Left renal pelvis (tissue), 4 donors: ENCODE measurements at places on chromosomes 6 and 20.

- DNase-seq = no peak
Measured at GRCh38 chr6:89615882-89616281, 22.7 kb downstream of the LYRM2 start.

- DNase-seq = no peak
Measured at GRCh38 chr6:43454290-43454695, 1.1 kb downstream of the DLK2 start.

DNA sequence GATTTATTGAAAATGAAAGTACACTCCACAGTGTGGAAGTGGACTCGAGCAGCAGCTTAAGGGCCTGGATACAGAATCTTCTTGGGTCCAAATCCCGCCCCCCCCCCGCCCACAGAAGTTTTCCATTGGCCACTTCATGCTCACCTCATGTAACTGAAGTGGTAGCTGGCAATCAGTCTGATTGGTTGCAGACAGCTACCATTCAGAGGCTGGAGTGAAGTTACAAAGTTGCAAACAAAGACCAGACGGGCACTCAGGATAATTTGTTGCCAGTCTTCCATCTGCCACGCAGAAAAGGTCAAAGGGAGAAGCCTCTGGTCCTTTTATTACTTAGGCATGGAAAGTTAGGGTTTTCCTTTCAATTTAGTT is 25.8 kb upstream of the FABP7 start:
- no peak for DNase-seq

DNA sequence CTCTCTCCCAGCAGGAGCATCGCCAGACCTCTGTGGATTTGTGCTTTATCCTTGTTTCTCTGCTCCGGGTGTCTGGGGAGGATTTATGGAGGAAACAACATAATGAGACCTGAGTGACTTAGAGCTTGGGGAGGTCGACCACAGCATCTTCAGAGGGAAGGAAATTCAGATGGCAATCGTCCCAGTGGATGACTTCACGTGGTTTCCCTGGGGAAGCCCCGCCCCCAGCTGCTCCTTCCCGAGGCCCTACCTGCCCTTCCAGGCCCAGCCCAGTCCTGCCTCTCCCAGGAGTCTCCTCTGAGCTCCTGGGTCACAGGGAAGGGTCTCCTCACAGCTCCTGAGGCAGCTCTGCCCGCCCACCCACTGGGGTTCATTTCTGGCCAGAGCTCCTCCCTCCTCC is 430.3 kb upstream of the SULF2 start:
- no peak for DNase-seq

DNA sequence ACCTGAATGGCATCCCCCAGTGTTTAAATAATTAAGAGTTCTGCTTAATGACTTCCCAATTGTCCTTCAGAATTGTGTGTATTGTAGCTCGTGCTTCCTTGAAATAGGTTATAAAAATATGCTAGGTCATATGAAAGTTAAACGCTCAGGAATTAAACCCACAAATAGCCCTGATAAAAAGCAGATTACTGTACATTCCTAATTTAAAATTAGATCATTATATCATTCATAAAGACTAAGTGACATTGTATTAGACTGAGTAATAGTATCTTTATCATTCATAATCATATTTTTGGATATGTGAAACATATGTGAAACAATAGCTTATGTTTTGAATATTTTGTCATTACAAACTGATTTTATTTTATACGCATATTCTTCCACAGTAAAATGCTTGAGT is 1706.7 kb downstream of the HACE1 start:
- no peak for DNase-seq

- no peak for DNase-seq
Measured at GRCh38 chr6:138523347-138524210, 24.3 kb upstream of the NHSL1 start.

DNA sequence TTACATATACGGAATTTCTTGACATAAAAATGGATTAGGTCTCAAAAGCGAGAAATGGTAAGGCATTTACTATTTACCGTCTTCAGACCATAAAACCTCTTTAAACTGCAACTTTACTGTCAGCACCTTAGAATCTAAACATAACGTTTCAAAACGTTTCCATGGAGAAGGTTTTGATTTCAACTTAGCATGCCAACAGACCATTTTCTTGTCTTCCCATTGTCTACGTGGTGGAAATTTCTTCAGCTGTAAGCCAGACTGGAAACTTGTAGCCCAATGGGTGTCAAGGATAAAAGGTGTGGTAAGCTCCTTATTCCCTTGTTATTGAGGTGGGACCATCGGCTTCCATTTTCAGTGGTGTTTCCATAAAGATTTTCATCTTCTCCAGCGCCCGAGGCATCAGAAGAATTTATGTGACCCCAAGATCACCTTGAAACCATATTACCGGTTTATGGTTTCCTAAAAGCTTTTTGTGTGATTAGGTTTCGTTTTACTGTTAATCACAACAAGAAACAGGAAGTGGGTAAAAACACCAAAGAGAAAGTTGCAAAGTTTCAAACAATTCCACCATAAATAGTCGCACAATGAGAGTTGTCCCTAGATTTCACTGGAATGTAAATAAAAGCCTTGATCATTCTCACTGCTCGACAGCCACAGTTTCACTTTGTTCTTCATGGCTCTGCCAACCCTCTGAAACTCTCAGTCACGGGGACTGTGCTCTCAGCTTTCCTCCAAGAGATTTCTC is 63.0 kb upstream of the CD2AP start:
- DNase-seq = no peak

DNA sequence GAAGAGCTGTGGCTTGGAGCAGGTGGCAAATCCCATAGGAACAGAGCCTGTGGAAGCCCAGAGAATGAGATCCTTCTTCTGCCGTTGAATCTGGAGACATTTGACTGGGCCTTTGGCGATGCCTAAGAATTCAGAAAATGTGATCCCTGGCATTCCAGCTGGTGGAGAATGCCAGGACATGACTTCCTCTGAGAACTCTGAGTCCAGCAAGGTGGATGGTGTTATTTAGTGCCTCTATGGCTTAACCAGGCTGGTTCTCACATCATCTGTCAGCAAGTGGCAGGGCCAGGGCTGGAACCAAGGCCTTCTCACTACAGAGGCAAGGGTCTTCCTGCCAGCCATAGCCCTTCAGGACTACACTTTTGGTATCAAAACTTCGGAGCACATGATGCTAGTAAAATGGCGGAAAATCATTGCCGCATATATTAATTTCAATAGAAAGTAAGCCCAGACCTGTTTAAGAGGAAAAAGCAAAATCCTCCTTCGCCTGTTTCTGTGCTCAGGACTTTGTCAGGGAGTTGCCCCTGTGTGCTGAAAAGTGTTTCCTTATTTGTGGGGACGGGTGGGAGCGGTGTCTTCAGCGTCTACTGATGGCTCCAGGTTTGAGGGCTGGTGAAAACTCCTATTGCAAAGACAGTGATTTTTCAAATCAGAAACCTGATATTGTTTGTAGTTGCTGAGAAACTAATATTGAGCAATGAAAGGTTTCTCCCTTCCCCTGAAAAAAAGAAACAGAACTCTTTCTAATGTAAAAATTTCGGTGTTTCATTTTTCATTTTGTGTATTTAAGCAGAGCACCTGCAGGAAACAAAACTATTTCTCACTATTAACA is 23.9 kb downstream of the DUSP22 start:
- DNase-seq = no peak

GRCh38 chr6:144566868-144567615 is 281.9 kb downstream of the UTRN start:
- DNase-seq = no peak

DNA sequence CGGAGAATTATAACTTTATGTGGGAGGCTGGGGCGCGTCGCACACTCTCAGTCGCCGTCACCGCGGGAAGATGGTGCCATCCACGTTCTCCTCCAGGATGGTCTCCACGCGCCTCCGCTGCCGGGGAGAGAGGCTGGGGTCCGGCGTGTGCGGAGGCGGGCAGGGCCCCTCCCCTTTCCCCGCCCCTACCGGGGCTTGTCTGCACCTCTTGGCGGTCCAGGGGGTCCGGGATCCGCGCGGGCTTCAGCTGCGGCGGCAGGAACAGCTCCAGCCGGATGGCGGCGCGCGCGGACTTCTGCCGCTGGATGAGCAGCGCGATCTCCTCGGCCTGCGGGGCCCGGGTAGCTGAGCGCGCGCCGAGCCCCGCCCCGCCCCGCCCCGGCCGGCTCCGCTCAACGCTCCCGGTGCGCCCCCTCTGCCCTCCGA is 807 bp downstream of the LKAAEAR1 start:
- DNase-seq = no peak

- DNase-seq = no peak
Measured at GRCh38 chr6:49782725-49783124, 4.4 kb downstream of the PGK2 start.

DNA sequence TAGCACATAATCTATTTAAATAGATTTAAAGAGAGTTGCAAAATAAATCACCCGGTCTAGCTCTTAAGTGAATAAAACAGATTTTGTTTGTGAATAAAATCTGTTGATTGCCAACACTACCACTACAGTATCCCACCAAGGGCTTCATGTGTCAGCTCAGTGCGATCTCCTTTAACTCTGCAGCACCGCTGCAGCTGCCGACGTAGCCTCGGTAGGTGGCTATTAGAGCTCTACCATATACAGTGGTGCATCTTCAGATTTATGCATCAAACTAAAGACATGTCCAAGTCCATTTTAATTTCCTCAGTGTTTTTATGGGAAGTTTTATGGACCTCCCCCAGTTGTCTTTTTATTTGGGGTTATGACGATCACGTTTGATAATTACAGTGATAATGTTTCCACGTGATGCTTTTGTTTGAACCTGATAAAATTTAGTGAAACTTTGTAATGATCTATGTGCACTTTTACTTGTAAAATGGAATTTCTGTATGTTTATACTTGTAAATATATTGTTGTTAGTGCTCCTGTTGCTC is 26.7 kb downstream of the ECI2 start:
- DNase-seq = no peak

- DNase-seq = no peak
Measured at GRCh38 chr20:39631557-39631956, 669.4 kb downstream of the DHX35 start.

- no peak for DNase-seq
Measured at GRCh38 chr6:140711019-140711613, 1336.7 kb upstream of the CITED2 start.

- DNase-seq = no peak
Measured at GRCh38 chr20:3231116-3231515, 7.9 kb downstream of the SLC4A11 start.

- no peak for DNase-seq
Measured at GRCh38 chr6:167996424-167997199, 859 bp upstream of the KIF25 start.

DNA sequence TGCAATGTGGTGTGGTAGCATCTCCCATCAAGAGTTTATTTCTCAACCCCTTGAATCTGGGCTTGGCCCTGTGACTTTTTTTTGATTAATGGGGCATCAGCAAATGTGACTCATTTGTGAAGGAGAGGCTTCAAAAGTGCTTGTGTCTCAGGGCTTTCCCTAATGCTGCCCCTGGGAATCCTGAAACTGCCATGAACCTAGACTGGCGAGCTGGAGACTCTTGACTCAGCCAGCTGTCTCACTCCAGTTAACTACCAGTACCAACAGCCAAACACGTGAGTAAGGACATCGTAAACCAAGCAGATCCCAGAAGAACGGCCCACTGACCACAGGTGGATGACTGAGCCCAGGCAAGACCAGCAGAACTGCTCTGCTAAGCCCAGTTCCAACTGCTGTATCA is 72.8 kb upstream of the ADTRP start:
- no peak for DNase-seq

DNA sequence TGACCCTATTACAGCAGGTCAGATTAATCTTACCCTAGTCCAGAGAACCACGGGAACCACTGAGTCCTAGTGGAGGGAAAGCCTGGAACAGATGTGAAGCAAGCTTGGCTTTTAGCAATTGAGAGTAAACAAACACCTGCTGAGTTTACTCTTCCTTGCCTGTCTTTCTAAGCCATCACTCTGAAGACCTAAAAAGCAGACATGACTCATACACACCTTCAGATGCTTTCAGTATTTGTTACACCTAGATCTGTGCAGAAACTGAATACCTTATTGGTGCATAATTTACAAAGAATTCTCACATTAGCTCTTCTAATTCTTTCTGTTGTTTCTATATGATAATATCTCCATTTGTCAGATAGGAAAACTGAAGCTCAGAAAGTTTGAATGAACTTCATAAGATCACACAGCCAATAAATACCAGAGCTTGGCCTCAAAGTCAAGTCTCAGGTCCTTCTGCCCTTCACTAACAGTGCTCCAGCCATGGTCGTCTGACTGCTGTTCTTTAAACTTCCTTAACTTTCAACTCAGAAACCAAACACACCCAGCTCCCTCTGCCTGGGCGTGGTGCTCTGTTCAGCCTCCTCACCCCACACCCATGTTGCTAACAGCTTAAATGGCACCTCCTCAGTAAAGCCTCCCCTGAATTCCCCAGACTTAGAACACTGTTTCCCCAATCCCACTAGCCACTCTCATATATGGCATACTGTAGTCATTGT is 8.6 kb upstream of the GABBR1 start:
- no peak for DNase-seq

- DNase-seq = peak; percentile 12
Measured at GRCh38 chr6:13733178-13733887, 21.7 kb upstream of the RANBP9 start.

DNA sequence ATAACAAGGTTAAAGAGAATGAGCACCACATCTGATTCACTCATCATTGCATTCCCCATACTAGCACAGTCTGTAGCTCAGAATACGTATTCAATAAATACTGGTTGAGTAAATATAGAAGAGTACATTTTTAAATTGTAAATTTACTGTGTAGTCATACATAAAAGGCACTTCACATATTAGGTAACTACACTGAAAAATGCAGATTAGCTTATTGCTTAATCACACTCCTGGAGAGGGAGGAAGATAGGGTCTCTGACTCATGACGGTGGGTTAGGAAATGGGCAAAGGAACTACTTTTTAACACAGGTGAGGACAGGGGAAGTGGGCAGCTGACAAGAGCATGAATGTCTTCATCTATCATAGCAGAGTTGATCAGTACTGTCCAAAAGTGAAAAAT is 133.2 kb downstream of the TBC1D32 start:
- DNase-seq = no peak

DNA sequence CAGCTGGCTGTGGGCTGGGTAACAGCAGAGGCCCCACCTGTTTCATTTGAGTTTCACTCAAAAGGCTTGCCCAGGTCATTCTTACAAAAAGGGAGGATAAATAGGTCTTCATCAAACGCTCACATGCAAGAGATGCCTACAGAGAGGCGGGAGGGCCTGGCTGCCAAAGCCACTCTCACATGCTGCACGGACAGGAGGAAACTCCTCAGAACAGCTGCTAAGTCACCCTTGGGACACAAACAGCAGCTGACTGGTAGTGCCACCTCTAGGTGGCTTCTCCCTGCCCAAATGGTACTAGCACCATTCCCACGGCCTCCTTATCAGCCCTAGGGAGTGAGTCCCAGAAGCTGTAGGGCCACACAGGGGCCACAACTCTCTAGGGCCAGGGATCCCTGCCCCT is 23.8 kb downstream of the SLC22A23 start:
- DNase-seq = no peak

GRCh38 chr20:6685181-6685582 is 82.3 kb upstream of the BMP2 start:
- no peak for DNase-seq

GRCh38 chr6:82988930-82989351 is 76.7 kb downstream of the UBE3D start:
- no peak for DNase-seq

DNA sequence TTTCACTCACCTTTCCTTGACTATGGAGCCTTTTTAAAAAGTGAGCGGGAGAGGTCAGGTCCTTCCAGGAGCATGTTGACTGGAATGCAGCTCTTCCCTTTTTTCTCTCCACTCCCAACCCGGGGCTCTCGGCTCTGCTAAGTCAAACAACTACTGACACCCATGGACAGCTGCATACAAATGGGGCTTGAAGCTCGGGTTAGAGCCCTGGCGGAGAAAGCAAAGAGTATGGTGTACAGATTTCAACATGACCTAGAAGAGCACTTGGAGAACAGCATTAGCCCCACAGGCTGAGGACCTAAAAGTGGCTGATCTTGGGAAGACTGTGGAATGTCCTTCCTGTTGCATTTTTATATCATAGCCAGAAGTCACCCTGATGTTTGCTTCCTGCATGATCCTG is 162.0 kb upstream of the STMND1 start:
- no peak for DNase-seq
